ENCODE measurements at places on chromosomes 2 and 18.

- no peak for DNase-seq
Measured at GRCh38 chr2:48601349-48601748, 16.3 kb upstream of the GTF2A1L start.

DNA sequence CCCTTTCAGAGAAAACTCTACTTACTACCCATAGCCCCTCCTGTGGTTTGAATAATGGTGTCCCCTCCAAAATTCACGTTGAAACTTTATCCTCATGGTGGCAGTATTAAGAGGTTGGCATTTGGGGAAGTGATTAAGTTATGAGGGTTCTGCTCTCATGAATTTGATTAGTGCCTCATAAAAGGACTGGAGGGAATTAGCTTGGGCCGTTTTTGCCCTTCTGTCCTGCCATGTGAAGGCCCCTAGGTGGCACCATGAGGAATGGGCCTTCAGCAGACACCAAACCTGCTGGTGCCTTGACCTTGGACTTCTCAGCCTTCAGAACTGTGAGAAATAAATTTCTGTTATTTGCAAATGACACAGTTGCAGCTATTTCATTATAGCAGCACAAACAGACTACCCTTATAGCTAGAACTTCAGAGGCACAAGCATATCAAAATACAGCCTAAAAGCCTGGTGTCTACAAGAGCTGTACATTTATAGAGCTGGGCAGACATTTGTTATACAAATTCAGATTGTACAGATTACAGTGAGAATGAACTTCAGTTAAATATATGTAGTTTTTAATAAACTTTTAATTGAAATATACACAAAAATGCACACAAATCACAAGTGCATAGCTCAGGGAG is 2.6 kb upstream of the PTPN2 start:
- no peak for DNase-seq

DNA sequence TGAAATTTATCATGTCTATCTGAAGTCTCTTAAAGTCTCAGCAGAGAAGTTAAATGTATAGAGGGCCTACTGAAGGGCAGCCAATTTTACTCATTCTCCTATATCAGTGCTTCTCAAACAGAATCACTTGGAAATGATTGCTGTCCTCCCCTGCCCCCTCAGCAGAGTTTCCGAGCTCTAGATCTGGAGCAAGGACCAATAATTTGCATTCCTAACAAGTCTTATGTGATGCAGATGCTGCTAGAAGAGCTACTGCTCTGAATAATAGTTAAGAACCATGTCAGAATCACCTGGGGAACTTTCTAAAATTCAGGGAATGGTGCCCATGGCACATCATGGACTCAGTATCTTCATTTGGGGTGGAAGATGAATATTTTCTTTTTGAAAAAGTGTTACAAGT is 105.6 kb upstream of the EPHA4 start:
- no peak for DNase-seq

DNA sequence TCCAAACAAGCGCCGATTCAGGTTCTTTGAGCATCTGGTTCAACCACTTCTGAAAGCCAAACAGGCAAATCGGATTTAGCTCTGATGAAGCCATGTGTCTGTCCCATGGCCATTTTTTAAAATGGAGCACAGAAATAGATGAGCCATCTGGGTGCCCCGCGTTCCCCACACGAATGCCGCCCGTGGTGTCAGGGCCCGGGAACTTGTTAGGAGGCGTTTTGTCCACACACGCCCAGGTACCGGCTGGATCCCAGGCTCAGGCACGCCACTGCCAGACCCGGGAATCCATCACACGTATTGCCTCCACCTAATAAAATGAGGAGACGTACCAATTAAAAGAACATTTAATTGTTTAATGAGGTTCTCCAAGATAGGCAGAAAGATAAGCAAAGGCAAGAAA is 374.4 kb upstream of the SALL3 start:
- no peak for DNase-seq

GRCh38 chr2:54901224-54901986 is 148.8 kb downstream of the RTN4 start:
- DNase-seq = no peak

Data from uterus (tissue), 4 donors.